Stimulated activated CD4-positive, alpha-beta T cell treated with anti-CD3 and anti-CD28 coated beads, TNF-alpha, amount 100 ng/mL, for 1 hour (primary cell): ENCODE measurements at places on chromosomes 12 and 14.

- no peak for DNase-seq
Measured at GRCh38 chr12:62865937-62866336, 69.0 kb downstream of the PPM1H start.

DNA sequence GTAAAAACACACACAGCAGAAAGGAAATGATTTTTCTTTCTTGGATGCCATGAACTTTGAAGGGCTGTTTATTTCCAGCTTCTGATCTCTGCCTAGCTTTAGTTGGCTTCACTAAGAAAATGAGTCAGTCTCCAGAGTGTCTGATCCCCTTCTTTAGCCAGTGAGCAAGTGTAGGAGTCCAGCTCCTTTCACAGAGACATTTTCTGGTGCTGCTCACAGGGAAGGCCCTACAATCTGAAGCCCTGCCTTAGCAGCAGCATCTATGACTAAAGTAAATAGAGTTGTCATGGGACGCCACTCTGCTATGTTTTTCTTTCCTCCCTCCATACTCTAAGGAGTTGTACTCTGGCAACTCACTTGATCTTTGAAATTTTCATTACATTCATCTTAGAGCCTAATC lies 103.5 kb downstream of the RPAP3 start:
- DNase-seq: no peak

DNA sequence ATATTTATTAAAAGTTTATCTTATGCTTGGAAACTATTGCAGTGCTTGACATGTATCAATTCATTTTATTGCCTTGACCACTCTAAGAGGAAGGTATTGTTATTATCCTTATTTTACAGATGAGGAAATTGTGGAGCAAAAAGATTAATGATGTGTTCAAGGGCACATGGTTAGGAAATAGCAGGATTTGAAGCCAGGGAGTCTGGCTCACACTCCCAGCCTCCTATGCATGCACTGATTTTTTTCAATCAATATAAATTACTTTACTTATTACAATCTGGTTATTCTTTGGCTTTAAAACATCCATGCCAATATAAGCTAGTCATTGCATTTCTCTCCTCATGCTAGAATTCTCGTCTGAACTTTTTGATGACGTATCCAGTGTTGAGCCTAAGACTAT lies 94.2 kb upstream of the TBX5 start:
- no peak for DNase-seq

GRCh38 chr12:56206452-56207166 lies 15.1 kb downstream of the RNF41 start:
- no peak for DNase-seq

GRCh38 chr12:79997096-79997791 lies 62.3 kb upstream of the PPP1R12A start:
- DNase-seq: no peak

GRCh38 chr12:57330992-57331391 lies 80.0 kb upstream of the STAC3 start:
- DNase-seq: no peak

DNA sequence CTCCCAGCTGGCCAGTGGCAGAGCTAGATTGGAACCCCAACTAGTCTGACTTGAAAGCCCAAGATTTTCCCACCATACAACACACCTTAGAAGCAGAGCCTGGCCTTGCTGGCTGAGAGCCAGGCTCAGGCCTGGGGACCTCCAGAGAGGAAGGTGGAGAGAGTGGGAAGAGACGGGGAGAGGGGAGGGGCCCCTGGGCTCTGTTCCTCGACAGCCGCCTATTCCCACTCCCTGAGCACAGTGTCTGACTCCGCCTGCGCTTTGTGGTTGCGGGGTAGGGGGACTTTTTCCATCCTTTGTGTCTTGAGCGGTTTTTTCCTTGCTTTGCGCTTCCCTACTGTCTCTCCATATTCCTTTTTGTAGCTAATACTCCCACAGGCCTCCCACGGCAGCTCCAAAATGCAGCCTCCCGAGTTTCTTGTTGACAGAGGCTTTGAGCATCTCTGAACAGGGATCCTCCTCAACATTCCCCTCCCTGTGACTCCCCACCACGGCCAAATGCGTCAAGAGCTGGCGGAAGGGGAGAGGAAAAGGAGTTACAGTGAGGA lies 4.0 kb upstream of the KCNH3 start:
- no peak for DNase-seq

- DNase-seq: no peak
Measured at GRCh38 chr12:108648371-108648770, 14.7 kb upstream of the SELPLG start.
